ENCODE measurements at places on chromosomes 5 and 9. TPM values are rescaled to one million over a fixed set of nuclear protein-coding genes. Genes with fewer than 3 reads are reported as not detected.

The ARID3C gene
- total RNA-seq = not detected

GRCh38 chr5:14830210-14831005 is 41.2 kb downstream of the ANKH start:
- H3K27me3 ChIP-seq = no peaks in the 10 kb centered on the region
- peaks cover 6% of the 10 kb centered on the region for H3K4me1 ChIP-seq
- H3K4me3 ChIP-seq = no peak overlapping the region
- no peak for DNase-seq
- H3K36me3 ChIP-seq = no peaks in the 10 kb centered on the region
- no peak overlapping the region for H3K27ac ChIP-seq

GRCh38 chr5:18944771-18945170 is 1043.2 kb downstream of the CDH18 start:
- no peaks in the 10 kb centered on the region for H3K36me3 ChIP-seq
- H3K4me3 ChIP-seq = no peak overlapping the region
- no peaks in the 10 kb centered on the region for H3K27me3 ChIP-seq
- H3K4me1 ChIP-seq = no peaks in the 10 kb centered on the region

The RGS3 gene
- total RNA-seq = 56.1 TPM

The PNPLA7 gene
- total RNA-seq = 0.75 TPM

The PCDHGA2 gene
- total RNA-seq = 3.3 TPM

DNA sequence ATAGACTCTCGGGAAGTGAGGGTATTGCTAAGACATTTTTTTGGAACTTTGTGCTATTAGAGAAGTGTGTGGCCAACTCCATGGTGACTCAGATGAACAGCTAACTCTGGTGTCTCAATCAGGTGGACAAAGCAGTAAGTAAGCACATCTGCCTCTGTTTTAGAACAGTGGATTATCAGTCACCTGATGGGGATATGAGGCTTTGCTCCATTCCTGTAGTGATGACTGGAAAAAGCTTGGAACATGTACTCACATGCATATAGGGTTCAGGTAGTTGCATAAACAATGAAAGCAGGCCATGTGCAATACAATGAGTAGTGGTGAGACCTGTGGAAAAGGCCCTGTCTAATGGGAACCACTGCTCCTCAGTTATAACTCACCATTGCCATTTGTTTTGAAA is 168.2 kb upstream of the FBN2 start:
- peaks cover 4% of the 10 kb centered on the region for H3K4me1 ChIP-seq
- 0 out of 2 replicates have a peak, but pooled peaks cover 2% of the 10 kb centered on the region for H3K27me3 ChIP-seq
- DNase-seq = no peak
- no peak overlapping the region for H3K4me3 ChIP-seq
- no peak overlapping the region for H3K27ac ChIP-seq
